ENCODE measurements at places on chromosomes 4 and X.

DNA sequence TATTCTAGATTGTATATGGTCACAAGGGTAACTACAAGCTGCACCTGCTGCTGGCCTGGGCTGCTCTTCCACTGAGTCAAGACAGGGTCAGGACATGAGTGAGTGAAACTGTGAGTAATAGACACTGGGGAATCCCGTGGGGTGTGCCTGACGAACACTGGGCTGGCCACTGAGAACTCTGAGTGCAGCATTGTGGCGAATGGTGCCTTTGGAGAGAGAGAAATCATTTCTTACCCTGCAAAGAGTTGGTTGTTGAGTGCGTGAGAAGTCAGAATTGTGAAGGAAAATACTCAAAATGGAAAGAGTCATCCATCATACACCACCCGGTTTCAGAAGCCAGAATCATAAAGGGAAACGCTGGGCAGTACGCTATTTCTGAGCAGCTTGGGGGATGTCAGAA is 43.1 kb upstream of the LSM6 start:
- DNase-seq: no peak

- no peak for DNase-seq
Measured at GRCh38 chr4:17155486-17155885, 257.0 kb upstream of the LDB2 start.

DNA sequence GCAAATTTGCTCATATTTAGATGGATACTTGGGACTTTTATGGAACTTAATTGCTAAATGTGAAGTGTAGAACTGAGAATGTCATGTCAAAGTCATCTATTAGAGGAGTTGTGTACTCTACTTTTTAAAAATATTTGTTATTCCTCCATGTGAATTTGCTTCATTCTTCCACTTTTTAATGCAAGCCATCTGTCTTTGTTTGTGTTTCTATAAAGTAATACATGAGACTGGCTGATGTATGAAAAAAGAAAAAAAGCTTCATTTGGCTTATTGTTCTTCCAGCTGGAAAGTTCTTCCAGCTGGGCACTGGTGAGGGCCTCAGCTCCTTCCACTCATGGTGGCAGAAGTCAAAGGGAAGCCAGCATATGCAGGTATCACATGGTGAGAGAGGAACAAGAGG is 114.6 kb upstream of the GRID2 start:
- DNase-seq: no peak

- no peak for DNase-seq
Measured at GRCh38 chr4:140057701-140058100, 96.3 kb downstream of the MAML3 start.

DNA sequence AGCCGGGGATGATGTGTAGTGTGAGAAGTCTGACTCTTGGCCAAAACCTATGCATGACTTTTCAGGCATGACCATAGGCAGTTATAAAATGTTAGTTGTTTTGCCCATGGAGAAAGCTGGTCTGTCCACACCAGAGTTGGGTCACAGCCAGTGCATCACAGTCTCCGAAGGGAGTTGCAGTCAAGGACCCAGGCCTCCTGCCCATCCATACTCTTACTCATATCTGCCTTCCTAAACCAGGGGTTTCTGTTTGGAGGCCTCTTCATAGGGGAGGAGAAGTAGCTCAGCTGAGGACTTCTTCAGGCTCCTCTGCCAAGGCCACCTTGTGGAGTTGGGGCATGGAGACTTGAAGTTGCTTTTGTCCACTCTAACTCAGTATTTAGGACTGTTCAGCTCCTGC is 1008.3 kb downstream of the PCDH18 start:
- no peak for DNase-seq

- no peak for DNase-seq
Measured at GRCh38 chrX:106039920-106040319, 1.4 kb upstream of the SERPINA7 start.

- DNase-seq: no peak
Measured at GRCh38 chr4:110371016-110371770, 104.8 kb upstream of the ENPEP start.

DNA sequence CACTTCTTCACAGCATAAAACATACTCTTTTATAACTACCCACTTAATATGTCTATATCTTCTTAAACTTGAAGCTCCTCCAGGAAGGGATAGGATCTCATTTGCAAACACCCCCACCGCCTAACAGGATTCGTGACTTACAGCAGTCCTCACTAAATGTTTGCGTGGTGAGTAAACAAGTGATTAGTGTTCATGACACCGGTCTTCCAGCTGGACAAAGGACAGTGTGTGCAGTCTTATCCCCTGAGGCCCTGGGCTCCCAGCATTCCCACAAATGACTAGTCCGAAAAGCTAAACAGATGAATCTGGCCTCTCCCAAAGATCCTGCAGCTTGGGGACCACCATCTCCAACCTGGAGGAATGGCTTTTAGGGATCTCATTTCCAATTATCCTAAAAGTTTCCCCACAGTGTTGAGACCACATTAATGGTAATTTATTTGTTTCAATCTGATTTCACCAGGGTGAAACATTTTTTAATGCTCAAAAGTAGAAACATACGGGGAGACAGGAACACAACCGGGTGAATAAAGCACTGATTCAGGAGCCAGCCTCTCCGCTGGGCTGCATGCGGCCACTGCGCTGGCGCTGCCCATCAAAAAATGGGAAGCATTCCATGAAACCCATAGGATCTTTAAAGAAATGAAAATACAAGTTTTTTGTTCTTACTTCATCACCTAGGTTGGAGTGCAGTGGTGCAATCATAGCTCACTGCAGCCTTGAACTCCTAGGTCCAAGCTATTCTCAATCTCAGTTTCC is 69.2 kb downstream of the HADH start:
- no peak for DNase-seq

DNA sequence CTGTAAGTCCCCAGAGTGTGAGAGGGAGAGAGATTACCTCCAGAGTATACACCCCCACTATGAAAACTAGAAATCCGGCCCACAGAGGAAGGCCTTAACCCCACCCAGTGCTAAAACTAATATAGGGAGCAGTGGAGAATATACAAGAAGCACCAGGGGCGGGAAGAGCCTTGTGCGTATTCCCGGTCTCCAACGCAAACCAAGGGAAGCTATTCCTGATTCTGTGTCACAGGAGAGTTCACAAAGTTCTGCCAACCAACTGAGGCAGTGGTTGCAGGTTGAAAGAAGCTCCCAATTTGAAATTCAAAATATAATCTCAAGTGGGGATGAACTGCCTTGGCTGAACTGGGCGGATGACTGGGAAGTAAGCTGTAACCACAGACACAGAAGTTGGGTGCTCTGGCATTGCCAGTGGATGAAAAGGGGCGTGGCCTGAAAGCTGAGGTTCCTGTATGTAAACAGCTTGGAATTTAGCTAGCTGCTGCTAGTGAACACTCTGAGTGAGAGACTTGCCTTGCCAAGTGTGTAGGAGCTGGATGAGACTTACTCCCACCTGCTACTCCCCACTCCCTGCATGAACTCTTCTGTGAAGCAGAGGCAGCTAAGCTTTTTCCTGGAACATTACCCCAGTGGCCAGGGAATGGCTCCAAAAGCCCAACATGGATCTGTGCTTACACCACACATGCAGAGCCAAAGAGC is 32.7 kb downstream of the ELF2 start:
- no peak for DNase-seq

DNA sequence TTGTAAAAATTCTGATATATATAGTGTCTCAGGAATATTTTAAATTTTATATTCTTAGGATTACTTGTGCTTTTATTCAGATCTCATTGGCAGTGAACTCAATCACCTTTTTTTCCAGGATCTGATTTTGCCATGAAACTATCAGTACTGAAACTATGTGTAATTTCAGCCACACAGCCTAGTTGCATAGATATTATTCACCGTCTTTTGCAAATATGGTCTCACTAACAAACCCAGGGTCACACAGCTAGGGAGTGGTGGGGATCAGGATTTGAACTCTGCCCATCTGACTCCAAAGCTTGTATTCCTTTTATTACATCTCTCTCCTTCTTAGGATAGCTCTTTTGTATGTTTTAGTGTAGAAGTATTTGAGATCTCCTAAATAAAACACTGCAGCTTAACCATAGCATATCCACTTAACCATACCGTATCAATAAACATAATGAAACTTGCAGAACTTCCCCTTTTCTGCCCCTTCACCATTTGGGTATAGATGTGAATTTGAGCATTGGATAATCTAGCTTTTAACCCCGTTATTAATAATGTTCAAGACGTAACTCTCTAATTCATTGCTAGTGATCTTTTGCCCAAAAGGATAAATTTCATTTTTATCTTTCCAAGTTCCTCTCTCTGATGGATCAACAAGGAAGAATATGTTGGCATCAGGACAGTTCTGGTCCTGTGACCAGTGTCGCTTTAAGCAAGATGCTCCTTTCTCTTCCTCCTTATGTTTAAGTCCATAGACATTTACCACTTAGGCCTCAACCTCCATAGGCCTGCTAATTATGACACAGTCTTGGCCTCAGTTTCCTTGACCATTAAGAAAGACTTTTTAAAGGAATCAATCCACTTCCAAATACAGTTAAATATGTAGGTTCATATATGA is 74.6 kb downstream of the RAPGEF2 start:
- no peak for DNase-seq

DNA sequence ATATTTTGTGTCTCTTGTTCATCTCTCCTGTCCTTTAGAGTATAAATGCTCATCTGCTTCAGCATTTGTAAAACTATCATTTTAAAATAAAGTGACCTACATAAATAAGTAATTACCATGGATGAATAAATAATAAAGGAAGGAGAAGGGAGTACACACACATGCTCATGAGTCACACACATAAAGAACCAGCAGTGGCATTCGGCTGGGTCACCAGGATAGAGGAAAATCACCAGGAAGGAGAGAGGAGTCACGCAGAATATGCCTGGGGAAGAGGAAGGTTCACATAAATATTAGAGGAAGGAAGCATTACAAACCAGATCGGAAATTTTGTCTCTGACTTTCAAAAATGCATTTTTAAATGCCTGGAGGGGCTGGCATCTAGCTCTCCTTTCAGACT is 38.5 kb upstream of the MED14 start:
- no peak for DNase-seq

DNA sequence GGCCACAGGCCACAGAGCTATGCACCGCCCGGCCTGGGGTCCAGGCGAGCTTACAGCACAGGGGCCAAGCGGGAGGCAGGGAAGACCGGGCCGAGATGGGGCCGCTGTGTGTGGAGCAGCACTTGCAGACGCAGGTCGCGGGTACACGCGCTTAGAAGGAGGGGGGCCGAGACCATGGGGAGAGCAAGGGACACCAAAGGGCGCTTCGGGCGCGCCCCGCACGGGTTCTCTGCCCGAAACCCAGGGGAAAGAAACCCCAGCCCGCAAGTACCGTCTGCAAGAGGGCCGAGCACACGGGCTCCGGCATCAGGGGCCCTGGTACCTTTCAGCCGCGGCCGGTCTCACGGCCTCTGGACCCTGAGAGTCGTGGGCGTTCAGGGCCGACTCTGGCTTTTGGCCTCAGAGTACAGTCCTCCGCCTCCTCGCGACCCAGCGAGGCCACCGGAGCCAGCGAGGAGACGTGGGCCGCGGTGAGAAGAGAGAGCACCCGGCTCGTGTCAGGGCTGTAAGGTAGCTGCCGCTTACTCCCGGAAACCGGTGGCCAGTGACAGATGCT is 342 bp downstream of the EOLA2 start:
- no peak for DNase-seq

- no peak for DNase-seq
Measured at GRCh38 chr4:60155088-60155487, 1045.0 kb upstream of the ADGRL3 start.

Measured in NCI-H1694 treated with DMSO at 0.1 percent for 48 hours (cell line).